ENCODE measurements at places on chromosomes 13 and 19. TPM values are rescaled to one million over a fixed set of nuclear protein-coding genes. Genes with fewer than 3 reads are reported as not detected.

CHMP2A gene
- 92.1 TPM for total RNA-seq

INAFM1 gene
- 0.43 TPM for total RNA-seq

CGB2 gene
- total RNA-seq = not detected

ZGLP1 gene
- 0.21 TPM for total RNA-seq

MYH14 gene
- total RNA-seq = 10.1 TPM

PCDH20 gene
- total RNA-seq = 3.1 TPM

CNFN gene
- not detected for total RNA-seq

TMEM221 gene
- 0.24 TPM for total RNA-seq

CEACAM7 gene
- total RNA-seq = 0.24 TPM

MRPL57 gene
- 45.1 TPM for total RNA-seq

CYP4F2 gene
- total RNA-seq = 1.7 TPM

CTXN1 gene
- 8.2 TPM for total RNA-seq

ZNF274 gene
- 25.8 TPM for total RNA-seq

ZNF723 gene
- not detected for total RNA-seq

KIR2DL1 gene
- not detected for total RNA-seq

CALR3 gene
- not detected for total RNA-seq

IGFL3 gene
- total RNA-seq = not detected

ZNF69 gene
- 0.21 TPM for total RNA-seq

IGFL1 gene
- total RNA-seq = not detected

GPC6 gene
- total RNA-seq = 16.6 TPM

RELB gene
- total RNA-seq = 23.9 TPM

C19orf67 gene
- total RNA-seq = 0.48 TPM

SIPA1L3 gene
- total RNA-seq = 15.7 TPM

ZNF160 gene
- 24.6 TPM for total RNA-seq

LRRC8E gene
- 19.0 TPM for total RNA-seq

CCL25 gene
- total RNA-seq = not detected

DENND1C gene
- total RNA-seq = under 0.01 TPM

ABCC4 gene
- 4.9 TPM for total RNA-seq

CACNG6 gene
- total RNA-seq = not detected

CEACAM6 gene
- 17.5 TPM for total RNA-seq

GPR4 gene
- not detected for total RNA-seq

ZNF578 gene
- total RNA-seq = 1.9 TPM

ARGLU1 gene
- total RNA-seq = 20.7 TPM

ZNF227 gene
- total RNA-seq = 10.4 TPM

NPAS1 gene
- total RNA-seq = 1.1 TPM

ZNF547 gene
- total RNA-seq = 3.1 TPM

ZNF878 gene
- total RNA-seq = under 0.01 TPM

KDELR1 gene
- 46.5 TPM for total RNA-seq

GAPDHS gene
- not detected for total RNA-seq

FBXO17 gene
- total RNA-seq = 24.3 TPM

ZNF844 gene
- 2.3 TPM for total RNA-seq

FCGBP gene
- 0.43 TPM for total RNA-seq

CGB1 gene
- not detected for total RNA-seq

LILRB1 gene
- not detected for total RNA-seq

TYROBP gene
- not detected for total RNA-seq

SLC6A16 gene
- total RNA-seq = under 0.01 TPM

TRPM4 gene
- 21.2 TPM for total RNA-seq

ZNF302 gene
- 6.4 TPM for total RNA-seq

USHBP1 gene
- under 0.01 TPM for total RNA-seq

CYP4F8 gene
- total RNA-seq = not detected
